H1 (cell line): ENCODE measurements at places on chromosomes 2 and 18. TPM values are rescaled to one million over a fixed set of nuclear protein-coding genes. Genes with fewer than 3 reads are reported as not detected.

Gene POTEI
- total RNA-seq, result 0.19 and 0.20 TPM in 2 replicates

Gene CTAGE1
- total RNA-seq, result not detected in 2 replicates

DNA sequence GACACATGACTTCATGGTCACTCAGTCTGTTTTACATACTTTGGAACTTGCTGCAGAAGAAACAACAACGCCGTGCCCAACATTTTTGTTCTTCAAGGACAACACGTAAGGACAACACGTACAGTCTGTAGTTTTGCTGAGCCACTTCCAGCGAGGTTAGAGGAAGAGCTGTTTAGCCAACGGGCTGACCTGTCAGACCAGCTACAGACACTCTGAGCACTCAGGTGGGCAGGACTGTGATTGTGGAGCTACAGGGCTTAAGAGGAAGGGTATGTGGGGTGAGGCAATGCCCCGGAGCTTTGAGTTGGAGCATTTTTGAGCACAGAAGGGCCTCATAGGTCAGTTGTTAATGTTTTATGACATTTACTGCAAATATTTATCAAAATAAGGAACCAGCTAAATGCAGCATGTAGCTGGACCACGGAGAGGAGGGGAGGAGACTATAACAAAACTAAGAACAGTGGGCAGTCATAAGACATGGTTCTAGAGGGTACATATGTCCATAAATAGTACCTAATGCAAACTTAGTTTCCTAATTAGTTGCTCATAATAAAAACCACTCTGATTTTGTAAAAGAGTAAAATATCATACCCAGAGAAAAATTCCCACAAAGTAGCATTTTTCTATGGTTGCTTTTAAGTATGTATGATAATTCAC is 26.3 kb upstream of the NPC1 start:
- no peak for DNase-seq

GRCh38 chr2:151638191-151638933 is 95.9 kb downstream of the NEB start:
- DNase-seq, result no peak

DNA sequence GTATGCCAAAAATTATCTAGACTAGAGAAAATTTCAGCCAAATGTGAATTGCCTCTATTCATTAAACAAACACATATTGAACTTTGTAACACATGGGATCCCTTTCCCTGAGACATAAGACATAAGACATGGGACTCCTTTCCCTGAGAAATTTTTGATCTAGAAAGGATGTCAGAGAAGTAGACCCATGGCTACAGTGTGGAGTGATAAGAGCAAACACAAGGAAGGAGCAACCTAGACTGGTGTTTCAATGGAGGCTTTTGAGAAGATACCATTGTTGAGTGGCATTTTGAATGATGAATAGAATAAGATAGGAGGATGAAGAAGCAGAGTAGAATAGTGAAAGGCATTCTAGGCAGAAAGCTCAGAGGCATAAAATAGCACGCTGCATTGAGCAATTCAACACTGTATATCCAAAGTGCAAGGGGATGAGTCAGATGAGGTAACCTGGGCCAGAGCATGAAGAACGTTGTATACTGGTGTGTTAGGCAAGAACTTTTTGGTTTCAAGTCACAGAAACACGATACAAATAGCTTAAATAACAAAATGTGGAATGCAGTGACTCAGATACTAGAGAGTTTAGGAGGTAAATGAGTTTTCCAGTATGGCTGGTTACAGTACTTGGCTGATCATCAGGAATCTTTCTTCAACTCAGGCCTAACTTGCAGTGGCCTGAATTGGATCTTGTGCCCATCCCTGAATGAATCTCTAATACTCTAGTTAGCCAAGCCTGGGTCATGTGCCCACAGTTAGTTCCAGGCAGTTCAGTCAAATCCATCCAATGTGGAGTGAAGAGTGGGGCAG is 129.8 kb upstream of the TANK start:
- no peak for DNase-seq
